ENCODE measurements at places on chromosomes 5 and 9. TPM values are rescaled to one million over a fixed set of nuclear protein-coding genes. Genes with fewer than 3 reads are reported as not detected.
A peak's percentile ranks its signal among the peaks of the same experiment; 100 is the strongest.

DNA sequence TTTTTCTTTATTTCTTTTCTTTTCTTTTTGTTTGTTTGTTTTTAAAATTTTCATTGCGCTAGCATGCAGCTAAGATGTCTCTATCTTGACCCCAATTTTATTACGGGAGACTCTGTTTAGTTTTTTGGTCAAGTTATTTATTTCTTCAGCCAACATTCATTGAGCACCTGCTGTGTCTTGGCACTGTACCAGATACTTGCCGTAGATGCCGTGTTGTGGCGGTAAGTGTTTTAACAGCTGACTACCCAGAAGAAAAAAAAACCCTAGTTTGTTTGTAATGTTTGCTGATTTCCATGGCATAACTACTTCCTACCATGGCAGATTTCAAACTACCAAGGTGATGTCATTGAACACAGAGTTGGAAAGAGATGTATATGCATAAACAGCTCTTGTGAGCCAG lies 65.0 kb downstream of the UGCG start:
- peak; percentile 28 for DNase-seq

- DNase-seq, result no peak
These were observed 2.7 kb downstream of the RXFP3 start for GRCh38 chr5:33938881-33939280.

Gene SCGB3A2
- 4,264 TPM for total RNA-seq

Gene SPINK13
- not detected for total RNA-seq

DNA sequence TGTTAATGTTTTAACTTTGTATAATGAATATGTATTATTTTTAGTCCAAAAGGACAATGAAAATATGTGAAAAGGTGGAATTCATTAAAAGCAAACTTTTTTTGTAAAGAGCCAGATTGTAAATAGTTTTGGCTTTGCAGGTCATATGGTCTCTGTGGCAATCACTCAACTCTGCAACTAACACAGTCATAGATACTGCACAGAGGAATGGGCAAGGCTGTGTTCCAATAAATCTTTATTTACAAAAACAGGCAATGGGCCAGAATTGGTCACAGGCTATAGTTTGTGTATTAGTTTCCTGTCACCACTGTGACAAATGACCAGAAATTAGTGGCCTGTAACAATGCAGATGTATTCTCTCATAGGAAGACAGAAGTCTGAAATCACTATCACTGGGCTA lies 125.4 kb upstream of the PTCH1 start:
- DNase-seq, result no peak

DNA sequence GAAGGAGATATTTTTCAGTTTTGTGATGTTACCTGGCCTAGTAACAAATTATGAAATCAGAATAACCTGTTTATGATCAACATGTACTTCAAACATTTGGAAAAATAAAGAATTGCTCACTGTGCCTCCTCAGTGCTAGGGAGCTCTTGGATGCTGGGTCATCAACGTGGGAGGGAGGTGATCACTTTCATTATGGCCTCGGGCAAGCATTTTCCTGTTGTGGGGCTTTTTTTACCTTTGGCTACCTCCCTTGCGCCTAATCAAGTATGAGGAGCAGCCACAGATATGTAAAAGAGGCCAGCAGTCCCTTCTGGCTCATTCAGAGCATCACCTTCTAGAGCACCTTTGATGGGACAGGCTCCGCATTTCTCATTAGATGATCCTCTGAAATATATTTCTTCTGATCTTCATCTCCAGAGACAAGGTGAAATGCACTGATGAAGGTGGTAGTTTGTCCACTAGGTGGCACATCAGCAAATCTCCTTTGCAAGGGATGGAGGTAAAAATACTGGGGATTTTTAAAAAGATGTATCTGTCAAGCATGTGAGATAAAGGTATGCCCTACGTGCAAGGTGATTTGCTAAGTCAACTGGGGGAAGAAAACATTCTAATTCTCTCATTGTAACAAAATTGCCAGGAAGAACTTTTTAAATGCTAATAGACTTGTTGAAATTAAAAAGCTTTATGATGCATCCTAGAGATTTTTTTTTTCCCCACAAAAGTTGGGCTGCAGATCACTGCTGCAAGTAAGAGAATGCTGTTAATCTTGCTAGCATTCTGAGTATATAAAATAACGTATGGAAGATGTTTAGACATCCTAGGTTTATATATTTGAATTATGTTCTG lies 218.2 kb downstream of the MAST4 start:
- DNase-seq, result peak; percentile 47

DNA sequence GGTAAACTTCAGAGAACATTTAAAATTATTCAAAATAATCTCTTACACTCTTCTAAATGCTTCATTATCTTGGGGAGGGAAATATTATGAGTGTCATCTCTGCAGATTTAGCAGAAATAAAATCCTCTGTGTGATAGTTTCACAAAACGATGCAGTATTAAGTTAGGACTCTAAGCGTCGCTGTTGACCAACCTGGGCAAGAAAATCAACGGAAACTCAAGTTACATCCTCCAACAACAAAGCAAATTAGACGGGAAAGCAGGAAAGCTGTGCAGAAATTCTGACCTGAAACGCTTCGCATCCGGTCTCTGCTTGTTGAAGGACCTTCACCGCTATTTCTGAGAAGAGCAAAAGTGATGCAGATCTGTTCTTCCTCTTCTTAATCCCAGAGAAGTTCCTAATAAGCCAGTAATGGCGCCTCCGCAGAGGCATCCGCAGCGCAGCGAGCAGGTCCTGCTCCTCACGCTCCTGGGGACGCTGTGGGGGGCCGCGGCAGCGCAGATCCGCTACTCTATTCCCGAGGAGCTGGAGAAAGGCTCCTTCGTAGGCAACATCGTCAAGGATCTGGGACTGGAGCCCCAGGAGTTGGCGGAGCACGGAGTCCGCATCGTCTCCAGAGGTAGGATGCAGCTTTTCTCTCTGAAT lies at the start of gene PCDHGA6:
Gene PCDHGA6 (plus strand): TSS at position 219 of the 645 bp plus-strand sequence. CDS start 193 bp downstream, at position 412.
- DNase-seq, result no peak

Gene SGCD
- 20.9 TPM for total RNA-seq

Gene NOXA1
- total RNA-seq, result 3.1 TPM

GRCh38 chr5:17340819-17341218 lies 123.4 kb downstream of the BASP1 start:
- DNase-seq, result peak; percentile 86

GRCh38 chr5:81226286-81226685 lies 6.8 kb upstream of the CKMT2 start:
- DNase-seq, result no peak

GRCh38 chr5:157518963-157519362 lies 56.6 kb downstream of the ADAM19 start:
- peak; percentile 34 for DNase-seq

- no peak for DNase-seq
These were observed 137.9 kb downstream of the GABBR2 start for GRCh38 chr9:98570663-98571440.

DNA sequence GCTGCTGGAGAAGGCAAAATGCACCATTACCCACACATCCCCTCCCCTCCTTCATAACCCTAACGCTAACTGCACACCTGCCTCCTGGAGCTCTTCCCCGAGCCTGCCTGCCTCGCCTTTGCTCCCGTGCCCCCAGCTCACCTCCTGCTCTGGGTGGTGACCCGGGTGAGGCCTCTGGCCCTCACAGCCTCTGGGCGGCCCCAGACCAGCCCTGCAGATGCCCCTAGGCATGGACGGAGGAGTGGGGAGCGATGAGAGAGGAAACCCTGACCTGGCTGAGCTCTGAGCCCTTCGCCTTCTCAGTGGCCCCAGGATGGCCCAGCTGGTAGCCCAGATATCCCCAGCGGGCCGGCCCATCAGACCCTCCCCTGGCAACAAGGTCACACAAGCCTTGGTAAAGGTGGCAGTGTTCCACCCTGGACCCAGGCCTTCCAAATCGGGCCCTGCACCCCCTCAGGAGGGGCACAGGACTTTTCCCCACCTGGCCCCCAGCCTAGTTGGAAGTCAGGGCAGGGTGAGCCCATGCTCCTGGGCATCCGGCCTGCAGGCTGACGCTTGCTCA lies 14.5 kb upstream of the CAMSAP1 start:
- DNase-seq, result no peak

Gene ORM2
- 0.77 TPM for total RNA-seq

GRCh38 chr5:174195517-174195916 lies 150.0 kb downstream of the NSG2 start:
- no peak for DNase-seq

GRCh38 chr5:177133096-177133852 lies at the start of gene NSD1:
TSS of gene NSD1 (plus strand) at chr5:177133773. CDS start at chr5:177135104, 1,331 bp downstream.
- DNase-seq, result peak; percentile 95

Measured in lung (tissue), 17 donors.